ENCODE measurements at places on chromosomes 3 and 15. TPM values are rescaled to one million over a fixed set of nuclear protein-coding genes. Genes with fewer than 3 reads are reported as not detected.

- DNase-seq: no peak
These were observed 197.0 kb downstream of the LPP start for GRCh38 chr3:188350961-188351360.

GRCh38 chr15:54149115-54149531 is 170.9 kb downstream of the UNC13C start:
- DNase-seq: no peak

GRCh38 chr3:11592445-11593298 is 51.0 kb downstream of the VGLL4 start:
- peak; percentile 82 for DNase-seq

- DNase-seq: peak; percentile 71
These were observed 10.7 kb downstream of the PDE8A start for GRCh38 chr15:84992157-84992944.

GRCh38 chr3:78708565-78709073 is 1059.2 kb downstream of the ROBO1 start:
- DNase-seq: no peak

GRCh38 chr3:162670181-162670580 is 1173.6 kb downstream of the OTOL1 start:
- no peak for DNase-seq

GRCh38 chr3:167350245-167350862 is 29.7 kb downstream of the ZBBX start:
- DNase-seq: peak; percentile 5

GRCh38 chr15:64009241-64009640 is 37.0 kb downstream of the DAPK2 start:
- no peak for DNase-seq

- peak; percentile 81 for DNase-seq
These were observed 17.2 kb downstream of the CPA3 start for GRCh38 chr3:148882288-148882687.

The ZNF662 gene
- 1.8 TPM for total RNA-seq

DNA sequence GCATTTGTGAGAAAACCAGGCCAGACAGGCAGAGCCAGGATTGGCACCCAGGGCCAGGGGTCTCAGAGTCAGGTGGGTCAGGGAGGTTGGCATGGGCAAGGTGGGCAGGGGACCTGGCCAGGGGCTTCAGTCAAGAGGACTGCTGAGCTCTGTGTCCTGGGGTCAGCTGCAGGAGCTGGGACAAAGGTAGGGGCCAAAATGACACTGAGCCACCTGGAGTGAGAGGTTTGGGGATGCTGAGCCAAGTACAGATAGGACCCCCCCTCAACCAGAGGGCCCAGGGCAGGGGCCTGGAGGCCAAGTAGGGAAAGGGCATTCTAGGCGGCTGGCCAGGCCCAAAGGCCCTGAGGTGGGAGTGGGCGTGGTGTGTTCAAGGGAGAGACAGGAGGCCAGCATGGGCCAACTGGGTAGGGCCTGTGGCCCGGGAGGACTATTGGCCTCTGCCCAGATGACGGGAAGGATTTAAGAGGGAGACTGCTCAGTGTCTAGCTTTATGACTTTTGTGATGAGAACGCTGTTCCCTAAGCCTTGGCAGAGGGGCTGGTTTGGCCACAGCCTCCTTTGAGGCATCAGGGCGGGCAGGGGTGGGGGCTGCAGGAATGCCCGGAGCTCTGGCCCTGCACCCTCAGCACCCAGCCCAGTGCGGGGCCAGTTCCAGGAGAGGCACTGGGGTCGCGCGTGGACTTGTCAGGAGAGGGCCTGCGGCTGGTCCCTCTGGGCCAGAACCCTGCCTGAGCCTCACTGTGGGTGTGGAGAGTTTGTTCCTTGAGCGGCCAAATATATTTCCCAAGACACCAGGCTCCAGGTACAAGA is 3.1 kb downstream of the CFAP100 start:
- DNase-seq: no peak

The POPDC2 gene
- total RNA-seq: 0.40 TPM

The GLT8D1 gene
- 47.2 TPM for total RNA-seq

DNA sequence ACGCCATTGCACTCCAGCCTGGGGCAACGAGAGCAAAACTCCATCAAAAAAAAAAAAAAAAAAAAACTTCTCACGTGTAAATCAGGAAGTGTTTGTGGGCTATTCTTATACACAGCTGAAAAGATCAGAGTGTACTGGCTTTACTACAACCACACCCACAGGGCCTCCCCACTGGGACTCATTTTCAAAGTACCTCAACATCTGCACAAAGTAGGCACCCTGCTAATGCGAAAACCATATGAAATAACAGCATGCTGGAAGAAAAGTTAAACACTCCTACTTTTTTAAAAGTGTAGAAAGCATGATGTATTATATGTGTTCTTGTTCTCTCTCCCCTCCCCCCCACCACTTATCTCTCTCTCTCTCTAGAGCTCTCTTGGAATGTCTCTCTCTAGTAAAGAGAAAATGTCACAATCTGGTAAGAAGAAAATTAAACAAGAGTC is 11.1 kb downstream of the UACA start:
- no peak for DNase-seq

DNA sequence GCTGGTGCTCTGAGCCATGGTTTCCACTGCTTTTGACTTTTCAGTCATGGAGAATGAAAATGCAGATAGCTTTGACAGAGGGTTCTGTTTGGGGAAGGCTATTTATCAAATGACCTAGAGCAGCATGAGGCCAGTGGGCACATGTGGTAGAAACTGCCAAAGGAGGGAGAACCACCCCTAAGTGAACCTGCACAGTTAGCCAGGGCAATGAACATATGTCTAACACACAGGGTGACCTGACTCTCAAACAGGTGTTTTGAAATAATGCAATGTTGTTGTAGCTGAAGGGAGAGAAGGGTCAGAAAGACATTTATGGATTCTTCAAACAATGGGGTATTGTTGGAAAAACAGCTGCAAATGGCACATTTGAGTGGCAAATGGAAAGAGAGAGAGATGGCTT is 174.4 kb upstream of the FAM3D start:
- no peak for DNase-seq

The LMAN1L gene
- total RNA-seq: not detected

DNA sequence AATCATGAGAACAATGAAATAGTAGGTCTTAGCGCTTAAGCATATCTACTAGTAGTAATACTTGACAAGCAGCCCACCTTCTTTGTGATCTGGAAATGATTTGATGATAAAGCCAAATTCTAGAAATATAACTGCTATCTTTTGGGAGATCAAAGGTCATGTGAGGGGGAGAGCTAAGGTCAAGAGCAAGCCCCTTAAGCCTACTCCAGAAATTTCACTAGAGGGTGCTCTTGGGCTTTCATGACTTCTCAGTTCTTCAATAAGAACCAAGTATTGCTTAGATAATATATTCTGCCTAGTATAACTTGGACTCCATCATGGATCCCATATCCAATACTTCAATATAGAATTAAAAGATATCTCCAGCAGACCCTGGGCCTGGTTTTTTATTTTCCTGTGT is 319.6 kb downstream of the ZBTB20 start:
- DNase-seq: peak; percentile 55

The EIF5A2 gene
- total RNA-seq: 4.1 TPM

DNA sequence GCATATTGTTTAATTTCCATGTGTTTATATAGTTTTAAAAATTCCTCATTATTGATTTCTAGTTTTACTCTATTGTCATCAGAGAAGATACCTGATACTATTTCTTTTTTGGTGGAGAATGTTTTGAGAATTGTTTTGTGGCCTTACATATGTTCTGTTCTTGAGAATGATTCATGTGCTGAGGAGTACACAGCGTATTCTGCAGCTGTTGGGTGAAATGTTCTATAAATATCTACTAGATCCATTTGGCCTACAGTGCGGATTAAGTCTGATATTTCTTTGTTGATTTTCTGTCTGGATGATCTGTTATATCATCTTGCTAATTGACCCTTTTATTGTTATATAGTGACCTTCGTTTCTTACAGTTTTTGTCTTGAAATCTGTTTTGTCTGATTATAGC is 109.7 kb downstream of the UBE2E2 start:
- DNase-seq: no peak

DNA sequence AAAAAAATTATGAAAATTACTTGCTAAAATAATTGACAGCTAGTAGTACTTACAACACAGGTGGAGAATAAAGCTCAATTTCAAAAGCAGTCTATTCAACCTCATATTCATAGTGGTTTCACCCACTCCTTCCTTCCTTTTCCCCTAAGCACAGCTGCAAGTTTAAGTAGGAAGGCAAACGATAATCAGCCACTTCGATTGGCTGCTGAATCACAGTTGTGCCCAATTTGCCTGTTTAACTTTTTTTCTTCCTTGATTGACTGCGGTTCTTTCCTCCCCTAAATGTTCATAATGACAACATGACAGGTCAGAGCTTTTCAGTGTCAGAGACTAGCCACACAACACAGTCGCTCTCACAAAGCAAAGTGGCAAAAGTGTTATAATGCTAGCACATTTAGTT is 468.0 kb upstream of the GBE1 start:
- no peak for DNase-seq

DNA sequence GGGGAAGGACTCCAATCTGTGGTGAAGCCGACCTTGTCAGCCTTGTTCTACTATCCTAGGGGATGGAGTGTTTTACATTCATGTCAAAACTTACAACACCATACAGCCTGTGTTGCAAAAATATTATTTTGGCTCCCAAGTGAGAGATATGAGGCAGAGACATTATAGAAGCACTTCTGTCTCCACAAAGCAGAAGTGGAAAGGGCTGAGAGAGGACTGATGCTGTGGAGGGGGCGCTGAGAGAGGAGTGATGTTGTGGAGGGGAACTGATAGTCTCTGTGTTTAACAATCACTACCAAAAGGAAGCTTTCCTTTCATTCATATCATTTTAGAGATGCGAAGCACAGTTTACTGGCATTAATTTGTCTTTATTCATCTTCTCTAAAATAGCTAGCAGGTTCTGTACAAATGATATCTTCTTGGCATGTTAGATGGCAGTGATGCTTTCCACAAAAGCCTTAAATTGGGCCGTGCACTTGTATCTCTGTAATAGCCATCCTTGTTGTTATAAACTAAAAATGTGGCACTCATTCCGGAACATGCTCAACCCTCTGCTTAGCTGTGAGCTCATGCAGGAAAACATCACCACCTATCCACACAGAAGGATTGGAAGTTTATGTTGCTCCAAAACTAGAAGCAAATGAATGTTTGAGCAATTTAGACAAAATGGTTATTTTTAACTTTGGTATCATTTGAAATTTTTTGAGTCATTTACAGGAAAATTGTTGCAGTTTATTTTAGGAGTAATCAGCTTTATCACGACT is 134.6 kb upstream of the TP63 start:
- DNase-seq: no peak

DNA sequence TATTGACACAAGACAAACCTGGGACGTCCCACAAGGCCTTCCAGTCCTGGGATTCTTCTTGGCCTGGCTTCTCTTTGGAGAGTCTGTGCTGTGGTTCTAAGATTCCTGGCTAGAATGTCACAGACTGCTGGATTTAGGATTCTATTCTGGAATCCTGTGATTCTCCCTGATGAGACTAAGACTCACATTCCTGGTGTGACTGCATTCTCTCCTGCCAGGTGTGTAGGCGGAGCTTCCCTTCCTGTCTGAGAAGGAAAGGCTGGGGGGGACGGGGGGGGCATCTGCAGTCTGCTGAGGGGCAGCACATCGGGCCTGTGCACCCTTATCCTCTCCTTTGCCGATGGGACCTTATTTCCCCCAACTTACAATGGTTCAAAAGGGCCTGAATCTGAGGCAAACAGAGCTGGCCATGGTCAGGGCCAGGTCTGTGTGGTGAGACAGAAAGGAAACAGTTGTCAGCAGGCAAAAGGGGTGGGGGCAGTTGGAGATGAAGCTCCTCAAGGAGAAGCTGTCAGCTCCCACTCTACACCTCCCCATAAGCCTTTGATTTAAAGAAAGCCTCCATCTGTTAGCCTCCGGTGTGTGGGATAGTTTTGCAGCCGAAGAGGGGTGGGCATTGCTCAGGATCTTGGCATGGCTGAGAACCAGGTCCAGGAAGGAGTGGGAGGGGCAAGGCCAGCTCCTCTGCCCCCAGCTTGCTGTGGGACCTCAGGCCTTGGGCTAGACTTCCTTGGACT is 30.9 kb downstream of the VIPR1 start:
- no peak for DNase-seq

DNA sequence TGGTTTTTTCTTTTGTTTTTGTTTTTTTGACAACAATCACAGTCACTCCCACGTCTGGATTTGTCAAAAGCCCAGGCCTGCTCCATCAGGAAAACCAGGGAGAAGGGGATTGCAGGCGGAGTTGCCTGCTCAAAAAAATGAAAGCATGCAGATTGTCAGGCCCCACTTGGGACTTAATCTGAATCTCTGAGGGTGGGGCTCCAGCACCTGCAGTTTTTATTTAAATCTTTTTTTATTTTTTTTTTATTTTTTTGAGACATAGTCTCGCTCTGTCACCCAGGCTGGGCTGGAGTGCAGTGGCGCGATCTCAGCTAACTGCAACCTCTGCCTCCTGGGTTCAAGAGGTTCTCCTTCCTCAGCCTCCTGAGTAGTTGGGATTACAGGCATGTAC is 140.9 kb downstream of the FOXP1 start:
- no peak for DNase-seq

DNA sequence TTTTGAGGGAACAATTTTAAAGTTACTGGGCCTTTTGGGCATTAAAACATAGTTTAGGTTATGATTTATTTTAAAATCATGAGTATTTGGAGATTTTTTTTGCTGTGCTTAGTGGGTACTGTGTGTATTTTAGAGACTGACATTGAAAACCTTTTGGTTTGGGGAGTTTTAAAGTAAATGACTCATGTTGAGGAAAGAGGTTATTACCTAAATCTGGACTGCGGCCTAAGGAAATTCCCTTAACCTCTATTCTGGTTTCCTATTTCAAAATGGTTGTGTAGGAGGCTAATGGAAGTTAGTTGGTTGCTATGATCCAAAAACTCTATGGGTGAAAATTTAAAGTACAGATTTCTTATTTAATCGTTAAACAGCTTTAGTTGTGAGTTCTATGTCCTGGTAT is 57.3 kb upstream of the DPH6 start:
- DNase-seq: peak; percentile 17

The CSK gene
- 37.9 TPM for total RNA-seq

The SLC30A4 gene
- 6.5 TPM for total RNA-seq

- DNase-seq: peak; percentile 67
These were observed 461 bp downstream of the XRN1 start for GRCh38 chr3:142447301-142447851.

DNA sequence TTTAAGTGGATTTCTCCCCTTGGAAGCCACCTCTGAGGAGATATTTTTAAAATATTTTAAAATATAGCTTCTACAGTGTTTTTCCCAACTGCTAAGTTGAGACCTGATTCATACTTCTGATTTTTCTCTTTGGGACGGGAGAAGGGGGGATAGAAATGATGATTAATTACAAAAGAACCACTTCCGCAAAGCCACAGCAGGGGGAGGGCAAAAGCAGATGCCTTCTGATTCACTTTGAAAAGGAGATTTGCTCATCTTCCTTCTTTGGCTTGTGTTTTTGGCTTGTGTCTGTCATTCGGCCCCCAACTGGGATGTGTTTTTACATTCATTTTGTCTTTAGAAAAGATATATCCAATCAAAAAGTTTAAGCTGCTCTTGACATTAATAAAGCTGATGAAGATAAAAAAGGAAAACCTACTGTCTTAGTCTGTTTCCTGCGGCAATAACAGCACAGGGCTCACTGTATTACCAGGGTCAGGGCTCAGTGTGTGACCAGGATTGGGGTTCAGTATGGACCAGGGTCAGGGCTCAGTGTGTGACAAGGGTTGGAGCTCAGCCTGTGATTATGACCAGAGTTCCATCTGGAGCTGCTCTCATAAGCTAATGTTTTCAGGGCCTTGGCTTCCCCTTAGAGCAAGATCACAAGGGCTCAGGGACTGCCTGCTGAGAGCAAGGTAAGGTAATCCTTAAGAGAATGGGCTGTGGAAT is 223.2 kb downstream of the MTHFS start:
- no peak for DNase-seq

Data from lung microvascular endothelial cell (primary cell).